ENCODE measurements at places on chromosomes 2 and 18.

DNA sequence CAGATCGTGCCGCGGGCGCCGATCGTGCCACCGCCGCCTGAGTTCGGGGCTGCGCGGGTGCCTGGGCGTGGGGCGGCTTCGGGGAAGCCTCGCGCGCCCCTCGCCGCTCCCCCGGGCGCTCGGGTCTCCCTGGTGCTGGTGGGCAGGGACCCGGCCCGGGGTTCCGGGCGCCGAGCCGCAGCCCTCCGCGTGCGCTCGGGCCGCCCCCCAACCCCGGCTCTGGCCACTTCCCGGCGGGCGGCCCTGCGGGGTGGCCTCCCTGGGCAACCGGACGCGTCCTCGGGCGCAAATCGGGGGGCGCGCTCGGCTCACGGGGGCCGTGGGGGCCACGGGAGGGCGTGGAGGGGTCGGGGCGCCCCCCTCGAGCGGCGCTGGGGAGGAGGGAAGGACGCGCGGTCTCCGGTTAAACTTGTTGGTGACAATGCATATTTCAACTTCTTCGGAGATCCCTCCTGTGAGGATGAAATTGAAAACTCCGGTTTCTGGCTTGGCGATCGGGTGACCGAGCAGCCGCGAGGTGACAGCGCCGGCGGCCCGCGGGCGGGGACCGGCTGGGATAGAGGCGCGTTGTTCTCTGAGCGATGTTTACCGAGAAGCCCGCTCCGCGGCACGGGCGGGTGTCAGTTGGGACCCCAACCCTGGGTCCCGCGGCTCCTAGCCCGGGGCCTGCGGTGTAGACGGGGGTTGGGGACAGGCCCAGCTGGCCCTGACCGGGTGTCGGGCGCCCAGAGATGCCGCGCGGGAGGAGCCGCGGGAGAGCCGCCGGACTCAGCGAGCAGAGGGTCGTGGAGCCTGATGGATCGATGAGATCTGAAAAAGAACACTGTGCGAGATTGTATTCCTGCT lies 676 bp downstream of the SH3BP4 start:
- no peak for DNase-seq

GRCh38 chr2:141899740-141900139 lies 231.1 kb downstream of the LRP1B start:
- DNase-seq, result no peak

GRCh38 chr2:119264781-119265692 lies 41.4 kb downstream of the STEAP3 start:
- DNase-seq, result no peak

- DNase-seq, result no peak
These were observed 10.7 kb upstream of the GBX2 start for GRCh38 chr2:236178890-236179235.

GRCh38 chr18:9987345-9987744 lies 73.5 kb downstream of the VAPA start:
- DNase-seq, result no peak

- no peak for DNase-seq
These were observed 6.6 kb downstream of the BCL11A start for GRCh38 chr2:60546756-60547420.

DNA sequence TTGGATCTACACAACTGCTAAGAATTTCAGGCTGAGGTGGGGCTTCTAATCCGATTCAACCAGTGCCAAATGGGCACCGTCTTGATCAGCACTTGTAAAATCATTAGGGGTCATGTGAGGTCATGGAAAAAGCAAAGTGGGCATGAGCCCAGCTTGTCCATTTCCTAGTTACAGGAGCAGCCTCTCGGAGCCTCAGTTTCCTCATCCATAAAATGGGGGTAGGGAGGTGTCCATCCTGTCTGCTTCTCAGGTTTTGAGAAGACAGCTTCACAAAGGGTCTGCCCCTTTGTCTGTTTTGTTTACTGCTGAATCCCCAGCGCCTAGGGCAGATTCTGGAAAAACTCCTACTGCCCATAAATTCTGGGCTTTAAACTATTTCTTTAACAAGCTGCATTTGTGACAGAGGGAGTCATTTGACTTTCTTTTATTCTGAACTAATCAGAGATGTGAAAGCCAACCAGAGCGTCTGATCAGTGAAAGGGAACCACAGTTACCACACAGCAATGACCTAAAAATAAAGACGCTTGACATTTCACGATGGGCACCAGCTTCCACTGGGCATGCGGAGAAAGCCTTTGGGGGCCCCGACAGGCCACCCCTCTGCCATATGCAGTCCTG lies 38.9 kb downstream of the DNMT3A start:
- DNase-seq, result no peak

DNA sequence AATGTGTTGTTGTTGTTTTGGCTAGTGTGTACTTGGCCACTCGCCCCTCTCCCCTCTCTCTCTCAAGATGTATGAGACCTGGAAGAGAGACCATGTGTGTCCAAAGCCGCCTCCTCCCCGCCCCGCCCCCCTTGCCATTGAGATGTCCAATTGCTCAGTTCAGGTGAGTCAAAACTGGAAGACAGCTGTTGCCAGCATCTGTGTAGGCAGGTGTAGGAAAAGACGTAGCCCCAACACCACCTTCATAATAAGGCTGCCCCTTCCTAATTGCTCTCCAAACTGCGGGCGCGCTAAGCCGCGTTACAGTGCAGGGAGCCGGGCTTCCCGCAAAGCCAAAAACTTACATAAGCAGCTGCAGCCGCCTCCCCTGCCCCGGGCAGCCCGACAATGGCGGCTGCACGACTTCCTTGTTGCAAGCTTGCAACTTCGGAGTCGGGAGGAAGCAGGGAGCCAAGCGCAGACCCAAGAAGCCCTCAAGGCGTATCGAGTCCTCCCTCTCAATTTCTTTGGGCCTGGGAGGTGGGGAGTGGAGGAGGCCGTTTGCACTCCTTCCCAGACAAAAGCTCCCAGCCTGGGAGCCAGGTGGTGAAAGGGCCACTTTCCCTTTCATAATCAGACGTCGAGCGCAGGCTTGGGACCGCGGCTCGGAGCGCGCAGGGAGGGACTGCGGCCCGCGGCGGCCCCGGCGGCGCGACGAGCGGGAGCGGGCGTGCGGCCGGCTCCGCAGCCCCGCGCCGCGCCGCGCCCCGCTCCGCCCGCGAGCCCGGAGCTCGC lies 882 bp downstream of the ZBTB14 start:
- no peak for DNase-seq

DNA sequence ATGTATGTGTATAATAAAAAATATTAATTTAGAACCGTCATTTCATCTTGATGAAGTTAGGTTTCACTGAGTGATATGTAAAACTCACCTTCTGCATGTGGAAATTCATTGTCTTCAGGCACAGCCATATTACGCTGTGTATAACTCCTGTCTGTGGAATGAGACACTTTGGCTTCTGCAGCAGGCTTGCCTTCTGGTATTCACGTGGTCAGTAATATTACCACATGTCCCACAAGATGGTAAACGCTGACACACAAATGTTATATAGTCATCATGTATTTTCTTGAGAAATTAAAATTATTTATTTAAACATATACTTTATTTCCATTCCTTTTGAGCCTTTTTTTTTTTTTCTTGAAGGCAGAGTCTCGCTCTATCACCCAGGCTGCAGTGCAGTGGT lies 25.1 kb upstream of the AAK1 start:
- no peak for DNase-seq

GRCh38 chr2:177553176-177553884 lies 160.8 kb downstream of the AGPS start:
- DNase-seq, result no peak

GRCh38 chr18:58611395-58612131 lies 17.3 kb downstream of the ALPK2 start:
- DNase-seq, result no peak

DNA sequence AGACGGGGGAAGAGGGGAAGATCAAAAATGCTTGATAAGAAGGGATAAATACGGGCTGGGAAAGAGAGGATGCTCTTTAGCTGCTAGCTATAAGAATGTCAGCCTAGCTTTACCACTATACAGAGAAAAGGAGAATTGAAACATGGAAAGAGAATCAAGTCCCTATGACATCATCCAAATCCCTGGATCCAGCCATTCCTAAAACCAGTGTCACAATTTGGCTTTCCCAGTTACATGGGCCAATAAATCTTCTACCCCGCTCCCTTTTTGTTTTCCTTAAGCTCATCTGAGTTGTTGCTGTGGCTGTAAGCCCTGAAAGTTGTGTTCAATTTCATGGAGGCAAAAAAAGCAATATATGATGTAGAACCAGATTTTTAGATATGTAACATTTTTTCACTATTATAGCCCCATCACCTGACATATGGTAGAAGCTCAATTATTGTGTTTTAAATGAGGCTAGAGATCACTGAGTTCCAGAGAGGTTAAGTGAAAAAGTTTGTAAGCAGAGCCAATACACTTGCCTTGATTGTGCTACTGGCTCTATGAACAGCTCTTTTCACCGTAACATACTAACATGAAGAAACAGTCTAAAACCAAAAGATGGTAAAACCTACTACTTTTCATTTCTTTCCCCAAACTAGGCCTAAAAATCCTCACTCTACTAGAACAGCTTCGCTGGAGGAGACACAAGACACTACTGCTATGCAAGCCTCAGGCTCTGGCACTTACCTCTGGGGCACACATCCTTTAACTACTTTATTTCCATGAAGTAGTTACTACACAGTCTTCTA lies 4.3 kb downstream of the HNRNPLL start:
- DNase-seq, result no peak
